GM04504 (cell line): ENCODE measurements at places on chromosomes 1 and 21.

- DNase-seq, result no peak
Observed at GRCh38 chr1:185444676-185445075, 127.6 kb upstream of the IVNS1ABP start.

- DNase-seq, result no peak
Observed at GRCh38 chr1:162347281-162347680, 29.4 kb downstream of the SPATA46 start.

GRCh38 chr1:212291505-212292134, 6.4 kb downstream of the PPP2R5A start:
- no peak for DNase-seq

- DNase-seq, result no peak
Observed at GRCh38 chr1:168136709-168137514, at the start of gene GPR161. Gene GPR161 (minus strand): TSS chr1:168136930. CDS start chr1:168104850, 32,080 bp downstream.

- DNase-seq, result no peak
Observed at GRCh38 chr1:109804660-109805059, 40.9 kb upstream of the EPS8L3 start.

GRCh38 chr1:42786097-42786496, 1.3 kb downstream of the TMEM269 start:
- no peak for DNase-seq

DNA sequence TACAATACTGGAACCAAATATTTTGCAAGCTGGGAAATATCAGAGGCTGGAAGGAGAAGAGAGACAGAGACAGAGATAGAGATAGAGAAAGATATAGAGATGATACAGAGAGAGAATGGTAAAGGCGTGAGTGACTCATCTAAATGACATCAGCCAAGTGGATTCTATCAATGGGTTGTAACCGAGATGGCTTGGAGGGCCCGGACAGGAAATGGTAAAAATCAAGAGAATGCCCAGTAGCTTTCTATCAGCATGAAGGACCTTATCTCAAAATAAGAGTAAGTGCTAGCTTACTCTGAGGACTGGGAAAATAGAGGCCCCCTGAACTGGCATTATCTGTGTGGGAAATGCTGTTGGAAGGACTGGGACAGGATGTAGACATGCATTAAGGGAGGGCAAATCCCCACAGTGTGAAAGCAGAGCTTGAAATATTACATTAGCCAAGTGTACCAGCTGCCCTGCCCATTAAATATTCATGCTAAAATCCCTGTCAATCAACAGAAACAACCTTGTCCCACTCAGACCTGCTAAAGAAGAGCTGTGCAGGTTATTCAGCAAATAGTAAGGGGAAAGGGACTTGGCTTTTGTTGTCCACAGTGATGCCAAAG, 76.6 kb upstream of the ZNF644 start:
- no peak for DNase-seq

GRCh38 chr1:225851805-225852204, 30.4 kb downstream of the TMEM63A start:
- no peak for DNase-seq

GRCh38 chr21:26570203-26570602, 2.9 kb downstream of the CYYR1 start:
- no peak for DNase-seq

- DNase-seq, result no peak
Observed at GRCh38 chr21:36471254-36471723, 8.6 kb downstream of the CLDN14 start.

GRCh38 chr1:48089356-48089891, 92.2 kb upstream of the TRABD2B start:
- no peak for DNase-seq

GRCh38 chr1:165109013-165109412, 247.5 kb downstream of the LMX1A start:
- DNase-seq, result no peak

DNA sequence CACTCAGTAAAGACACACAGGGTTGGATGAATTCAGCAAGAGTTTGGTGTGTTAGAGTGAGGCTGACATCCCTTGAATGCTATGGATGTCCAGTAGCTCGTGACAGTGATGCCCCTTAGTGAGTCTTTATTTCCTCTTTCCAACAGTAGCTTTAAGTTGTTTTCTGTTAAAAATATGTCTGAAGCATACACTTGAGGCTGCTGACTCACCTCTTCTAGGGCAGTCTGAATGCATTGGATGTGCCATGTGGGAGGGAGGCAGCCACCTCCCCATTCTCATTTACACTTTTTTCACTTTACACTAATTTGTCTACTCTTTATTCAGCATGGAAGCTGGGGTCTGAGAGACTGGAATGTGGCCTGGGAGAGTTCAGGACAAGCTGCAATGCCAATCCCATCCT, 17.6 kb downstream of the NOS1AP start:
- no peak for DNase-seq

- DNase-seq, result no peak
Observed at GRCh38 chr1:41980827-41981653, 62.3 kb upstream of the HIVEP3 start.

GRCh38 chr1:80445033-80445432, 1355.7 kb upstream of the ADGRL2 start:
- DNase-seq, result no peak

DNA sequence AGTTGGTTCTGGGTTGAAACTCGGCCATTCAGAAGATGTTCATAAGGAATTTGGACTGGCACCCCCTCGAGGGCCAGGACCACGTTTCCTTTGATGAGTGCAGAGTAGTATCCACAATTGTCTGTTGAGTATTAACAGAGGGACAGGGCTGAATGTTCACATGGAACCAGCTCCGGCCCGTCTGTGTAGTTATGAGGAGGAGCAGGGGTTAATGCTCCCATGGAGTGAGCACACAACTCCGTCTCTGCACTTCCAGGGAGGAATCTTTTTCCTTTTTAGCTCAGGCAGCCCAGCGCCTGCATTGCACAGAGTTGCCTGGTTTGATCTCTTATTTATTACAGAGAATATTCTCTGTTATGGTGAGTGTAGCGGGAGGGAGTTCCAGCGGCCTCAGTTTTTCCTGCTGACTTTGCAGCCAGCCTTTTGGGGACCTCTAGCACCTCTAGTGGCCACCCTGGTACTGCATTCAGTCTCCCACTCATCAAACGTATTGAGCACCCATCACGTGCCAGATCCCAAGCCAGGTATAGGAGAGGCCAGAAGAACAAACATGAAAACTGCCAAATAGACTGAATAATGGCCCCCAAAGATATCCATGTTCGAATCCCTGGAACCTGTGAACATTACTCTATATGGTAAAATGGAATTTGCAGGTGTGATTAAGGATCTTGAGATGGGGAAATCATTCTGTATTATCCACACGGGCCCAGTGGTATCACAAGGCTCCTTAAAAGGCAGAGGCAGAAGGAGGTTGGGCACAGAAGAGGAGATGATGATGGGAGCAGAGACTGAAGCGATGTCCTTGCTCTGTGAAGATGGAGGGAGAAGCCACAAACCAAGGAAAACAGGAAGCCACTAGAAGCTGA, 167.7 kb upstream of the CSF3R start:
- DNase-seq, result peak; percentile 19

GRCh38 chr1:89213347-89213746, 14.6 kb upstream of the GBP4 start:
- no peak for DNase-seq

DNA sequence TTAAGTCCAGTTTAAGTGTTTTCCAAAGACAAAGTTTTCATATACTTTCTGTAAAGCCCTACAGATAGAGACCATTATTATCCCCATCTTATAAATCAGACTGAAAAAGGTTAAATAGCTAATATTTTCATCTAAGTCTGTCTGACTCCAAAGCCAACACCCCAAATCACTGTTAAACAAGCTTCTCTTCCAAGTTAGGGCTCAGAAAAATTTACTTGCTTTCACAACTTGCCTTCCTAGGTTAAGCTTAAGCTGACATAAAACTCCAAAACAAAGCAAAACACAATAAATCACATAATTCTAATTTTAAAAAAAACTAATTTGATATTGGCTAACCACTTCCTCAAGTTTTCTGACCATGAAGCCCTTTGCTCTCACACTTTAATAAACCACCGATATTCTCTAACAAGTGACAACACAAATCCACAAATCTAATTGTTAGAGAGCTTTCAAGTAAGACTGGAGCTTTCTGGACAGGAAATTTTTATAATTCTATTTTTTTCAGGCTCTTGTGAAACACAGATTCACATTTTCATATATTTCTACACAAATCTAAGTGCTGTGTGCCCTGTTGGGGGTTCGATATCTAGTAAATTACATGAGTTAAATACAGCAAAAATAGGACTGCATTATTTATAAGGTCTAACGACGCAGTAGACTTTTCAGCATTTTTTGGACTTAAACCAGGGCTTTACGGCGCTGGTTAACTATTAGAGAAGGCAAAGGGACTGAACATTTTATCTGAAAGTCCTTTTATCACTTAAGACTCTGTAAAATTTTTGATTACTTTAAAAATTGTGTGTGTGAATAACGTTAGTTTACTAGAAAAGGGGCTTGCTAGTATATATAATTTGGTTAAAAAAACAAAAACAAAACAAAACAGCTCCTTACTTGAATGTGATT, 2.1 kb downstream of the GNG12 start:
- no peak for DNase-seq

- peak; percentile 86 for DNase-seq
Observed at GRCh38 chr1:96362623-96363022, 359.0 kb upstream of the PTBP2 start.
